ENCODE measurements at places on chromosomes 2 and 18.

GRCh38 chr2:11579867-11580659 is 46.2 kb downstream of the GREB1 start:
- no peak for DNase-seq

DNA sequence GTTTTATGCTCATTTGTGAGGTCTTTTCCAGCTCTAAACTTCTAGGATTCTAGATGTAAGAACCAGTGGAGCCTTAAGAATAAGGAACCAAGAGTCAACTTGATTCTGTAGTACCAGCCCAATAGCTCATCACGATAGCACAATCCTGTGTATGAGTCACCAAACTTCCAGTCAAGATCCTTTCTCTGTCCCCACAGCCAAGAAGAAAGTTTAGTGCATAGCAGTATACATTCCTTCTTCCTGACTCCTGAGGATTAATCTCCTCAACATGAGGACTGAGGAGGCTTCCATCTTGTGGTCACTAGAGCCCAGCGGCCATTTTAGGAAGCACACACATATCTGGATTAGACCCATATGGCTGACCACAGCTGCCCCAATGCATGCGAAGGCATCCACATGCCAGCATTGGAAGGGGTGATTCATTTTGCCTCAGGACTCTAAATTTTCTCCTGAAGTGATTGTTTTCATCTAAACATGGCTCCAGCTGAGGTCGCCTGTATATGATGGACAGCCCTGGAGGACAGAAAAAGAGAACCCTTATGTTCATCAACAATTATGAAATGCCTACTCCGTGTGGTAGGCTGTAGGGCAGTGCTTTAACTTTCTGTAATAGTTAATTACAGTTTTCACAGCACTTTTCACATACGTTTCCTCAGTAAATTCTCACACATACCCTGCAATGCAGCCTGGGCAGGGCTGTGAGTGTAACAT is 53.5 kb downstream of the RASGRP3 start:
- no peak for DNase-seq

GRCh38 chr2:54306556-54306955 is 50.5 kb upstream of the TSPYL6 start:
- no peak for DNase-seq

DNA sequence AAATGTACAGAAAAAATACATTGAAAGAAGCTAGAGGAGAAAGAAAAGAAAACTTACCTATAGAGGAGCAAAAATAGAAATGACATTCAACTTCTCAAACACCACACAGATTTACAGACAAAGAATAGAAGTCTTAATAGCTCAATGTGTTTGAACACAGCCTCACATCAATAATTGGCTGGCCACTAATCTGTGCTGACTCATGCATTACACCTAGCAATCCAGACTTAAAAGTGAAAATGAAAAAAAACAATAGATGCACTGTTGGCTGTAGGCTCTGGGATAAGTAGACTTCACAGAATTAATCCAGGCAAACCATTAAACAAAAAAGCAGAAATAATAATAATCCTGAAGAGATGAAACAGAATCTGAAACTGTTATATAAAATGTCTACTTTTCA is 961.3 kb upstream of the CELF4 start:
- DNase-seq = no peak

DNA sequence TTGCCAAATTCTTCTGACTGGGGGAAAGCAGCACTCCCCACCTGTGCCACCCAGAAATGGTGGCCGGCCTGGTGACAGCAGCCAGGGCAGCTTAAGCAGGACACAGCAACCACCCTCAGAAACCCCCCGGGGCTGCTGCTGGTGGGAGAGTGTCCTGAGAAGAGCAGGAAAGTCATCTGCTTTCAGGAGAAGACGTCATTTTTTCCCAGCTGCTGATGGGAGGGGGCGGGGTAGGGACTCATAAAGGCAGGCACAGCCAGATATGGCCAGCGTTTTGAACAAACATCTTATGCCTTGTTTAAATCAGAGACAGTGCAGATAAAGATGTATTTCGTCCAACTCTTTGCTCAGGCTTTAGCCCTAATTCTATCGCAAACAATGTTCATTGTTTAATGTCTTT is 139.5 kb downstream of the LRRC30 start:
- DNase-seq = no peak
